ENCODE measurements at places on chromosomes 6 and 20.

DNA sequence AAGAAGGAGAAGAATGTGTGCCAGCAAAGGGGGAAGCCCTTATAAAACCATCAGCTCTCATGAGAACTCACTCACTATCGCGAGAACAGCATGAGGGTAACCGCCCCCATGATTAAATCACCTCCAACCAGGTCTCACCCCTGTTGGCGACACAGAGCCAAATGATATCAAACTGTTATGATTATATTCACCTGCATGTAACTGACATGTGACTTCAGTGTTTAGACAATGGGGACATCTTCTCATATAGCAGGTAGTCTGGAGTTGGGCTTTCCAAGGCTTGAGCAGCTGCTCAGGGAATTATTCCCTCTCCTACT is 115.2 kb downstream of the SASH1 start:
- DNase-seq = no peak

DNA sequence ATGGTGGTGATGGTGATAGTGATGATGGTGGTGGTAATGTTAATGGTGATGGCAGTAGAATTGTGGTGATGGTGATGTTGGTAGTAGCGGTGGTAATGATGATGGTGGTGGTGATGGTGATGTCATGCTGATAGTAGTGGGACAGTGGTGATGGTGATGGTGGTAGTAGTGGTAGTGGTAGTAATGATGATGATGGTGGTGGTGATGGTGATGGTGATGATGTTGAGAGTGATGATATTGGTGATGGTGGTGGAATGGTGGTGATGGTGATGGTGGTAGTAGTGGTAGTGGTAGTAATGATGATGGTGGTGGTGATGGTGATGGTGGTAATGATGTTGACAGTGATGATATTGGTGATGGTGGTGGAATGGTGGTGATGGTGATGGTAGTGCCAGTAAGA is 128.8 kb downstream of the LPA start:
- DNase-seq = no peak

DNA sequence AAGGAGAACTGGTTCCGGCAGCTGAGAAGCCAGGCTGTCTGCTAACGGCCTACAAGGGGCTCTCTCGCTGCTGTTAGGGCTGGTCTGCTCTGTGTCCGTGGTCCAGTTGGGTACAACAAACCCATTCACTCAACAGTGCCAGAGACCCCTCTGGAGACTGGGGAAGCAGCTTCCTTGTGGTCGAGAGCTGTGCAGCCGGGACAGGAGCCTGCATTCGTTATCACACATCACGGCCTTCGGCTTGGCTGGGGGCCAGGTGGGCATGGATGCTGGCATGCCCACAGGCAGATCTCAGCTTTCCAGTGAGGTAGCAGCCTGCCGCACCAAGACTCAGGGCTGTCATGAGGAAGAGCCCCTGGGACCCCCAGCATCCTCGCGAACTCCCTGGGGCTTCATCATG is 124.7 kb downstream of the PREX1 start:
- no peak for DNase-seq

GRCh38 chr6:11277275-11278206 is 45.1 kb upstream of the NEDD9 start:
- DNase-seq = peak; percentile 24

- DNase-seq = no peak
These were observed 8.0 kb downstream of the MMUT start for GRCh38 chr6:49454787-49455709.

DNA sequence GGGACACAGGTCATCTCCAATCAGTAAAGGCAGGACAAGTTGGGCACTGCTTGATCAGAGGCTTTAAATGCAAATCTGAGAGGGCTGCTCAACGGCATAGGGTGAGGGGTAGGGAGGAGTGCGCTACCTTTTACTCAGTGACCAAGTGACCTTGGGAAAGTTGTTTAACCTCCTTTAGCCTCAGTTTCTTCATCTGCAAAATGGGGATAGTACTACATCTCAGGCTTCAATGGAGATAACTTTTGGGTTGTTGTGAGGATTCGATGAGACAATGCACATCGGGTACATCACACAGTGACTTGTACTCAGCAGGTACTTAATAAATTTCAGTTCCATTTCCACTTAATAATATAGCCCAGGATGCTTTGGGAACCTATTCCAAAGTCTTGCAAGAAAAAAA is 22.6 kb downstream of the MDGA1 start:
- DNase-seq = no peak

DNA sequence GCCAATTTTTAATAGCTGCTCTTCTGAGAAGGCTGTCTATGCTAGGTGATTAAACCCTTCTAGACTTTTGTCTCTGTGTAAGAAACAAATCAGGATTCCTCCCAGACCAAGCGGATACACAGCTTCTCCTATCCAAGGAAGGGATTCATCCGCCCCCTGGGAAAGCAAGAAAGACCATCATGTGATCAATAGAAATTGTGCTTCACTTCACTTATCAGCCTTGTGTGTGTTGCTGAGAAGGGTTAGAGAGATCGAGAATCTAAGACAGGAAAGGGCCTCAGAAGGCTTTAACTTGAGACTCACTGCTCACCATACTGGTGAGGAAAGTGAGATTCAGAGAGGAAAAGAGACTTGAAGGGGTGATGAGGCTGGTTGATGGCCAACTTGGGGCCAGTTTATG is 1.5 kb downstream of the ABCC10 start:
- DNase-seq = no peak

DNA sequence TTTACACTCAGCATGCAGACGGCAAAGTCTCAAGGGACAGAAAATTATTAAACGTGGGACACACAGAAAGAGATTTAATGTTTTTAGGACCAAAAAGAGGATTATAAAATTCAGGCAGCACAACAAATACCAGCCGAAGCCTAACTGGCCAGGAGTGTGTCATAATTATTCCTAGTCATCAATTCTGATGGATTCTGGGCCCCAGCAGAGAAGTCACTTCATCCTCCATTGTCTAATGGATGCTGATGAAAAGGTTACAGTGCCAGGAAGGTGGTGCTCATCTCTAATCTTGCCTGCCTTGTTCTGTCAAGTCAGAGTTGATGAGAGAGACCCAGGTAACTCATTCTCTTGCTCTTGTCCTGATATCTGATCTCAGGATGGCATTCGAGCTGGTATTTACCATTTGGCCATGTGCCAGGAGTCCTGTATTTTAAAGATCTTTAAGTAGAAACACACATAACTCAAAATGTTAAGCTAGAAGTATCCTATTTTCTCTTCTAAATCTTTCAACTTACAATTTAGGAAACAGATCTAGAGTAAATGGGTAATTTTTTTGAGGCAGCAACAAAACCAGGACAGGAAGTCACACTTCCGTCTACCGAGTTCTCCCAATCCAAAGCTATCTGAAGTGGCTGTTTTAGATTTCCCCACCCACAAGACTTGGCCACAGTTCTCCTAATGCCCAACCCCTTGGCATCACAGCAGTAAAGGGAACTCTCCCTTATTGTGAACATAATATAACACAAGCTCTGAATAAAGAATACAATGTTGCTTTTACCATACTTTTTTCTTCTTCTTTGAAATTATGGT is 50.0 kb downstream of the ADAT2 start:
- DNase-seq = no peak

- no peak for DNase-seq
These were observed 4.6 kb downstream of the BRPF3 start for GRCh38 chr6:36200998-36201596.

DNA sequence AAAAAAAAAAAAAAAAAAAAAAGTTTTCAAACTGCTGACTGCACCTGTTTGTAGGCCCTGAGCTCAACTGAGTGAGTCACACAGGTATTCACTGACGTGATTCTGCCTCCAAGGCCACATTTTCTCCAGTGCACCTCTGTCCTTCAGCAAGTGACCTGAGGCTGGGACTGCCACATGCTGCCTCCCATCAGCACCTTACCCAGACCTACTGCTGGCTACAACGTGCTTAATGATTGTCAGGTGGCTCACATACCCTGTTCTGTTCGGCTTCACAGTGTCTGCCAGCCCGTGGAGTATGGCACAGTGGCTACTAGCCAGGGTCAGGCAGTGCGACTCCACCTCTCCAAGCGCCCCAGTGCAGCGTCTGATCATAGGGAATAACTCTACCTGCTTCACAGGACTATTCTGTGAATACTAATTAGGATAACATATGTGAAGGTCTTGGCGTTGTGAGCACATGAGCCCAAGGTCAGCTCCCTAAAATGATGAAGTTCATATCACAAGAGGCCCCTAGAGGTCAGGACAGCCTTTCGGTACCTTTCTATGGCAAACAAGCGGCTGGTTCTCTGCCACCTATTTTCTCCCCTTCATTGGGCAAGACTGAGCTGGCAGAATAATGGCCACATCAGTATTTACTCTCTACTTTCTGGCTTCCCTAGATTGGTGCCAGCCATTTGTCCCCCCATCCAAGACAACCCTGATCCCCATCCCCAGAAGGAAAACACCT is 28.1 kb downstream of the RIPOR3 start:
- no peak for DNase-seq

- no peak for DNase-seq
These were observed 111.1 kb upstream of the DST start for GRCh38 chr6:56753811-56754210.

DNA sequence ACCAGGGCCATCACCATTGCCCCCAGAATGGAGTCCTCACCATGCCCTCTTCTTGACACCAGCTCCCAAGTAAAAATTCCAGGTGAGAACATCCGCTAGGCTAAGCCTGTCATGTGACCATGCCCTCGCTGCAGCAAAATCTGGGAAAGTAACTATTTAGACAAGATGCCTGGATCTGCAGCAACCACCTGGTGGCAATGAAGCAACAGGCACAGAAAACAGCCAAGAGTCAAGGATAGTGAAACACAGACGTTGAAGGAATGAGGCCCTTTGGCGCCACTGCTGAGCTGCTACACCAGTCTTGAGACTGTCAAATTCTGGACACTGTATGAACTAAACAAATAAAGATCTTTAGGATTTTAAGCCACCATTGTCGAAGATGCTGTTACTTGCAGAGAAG is 30.1 kb upstream of the TGM6 start:
- no peak for DNase-seq

- peak; percentile 41 for DNase-seq
These were observed 735.6 kb downstream of the RFPL4B start for GRCh38 chr6:113082745-113083144.

DNA sequence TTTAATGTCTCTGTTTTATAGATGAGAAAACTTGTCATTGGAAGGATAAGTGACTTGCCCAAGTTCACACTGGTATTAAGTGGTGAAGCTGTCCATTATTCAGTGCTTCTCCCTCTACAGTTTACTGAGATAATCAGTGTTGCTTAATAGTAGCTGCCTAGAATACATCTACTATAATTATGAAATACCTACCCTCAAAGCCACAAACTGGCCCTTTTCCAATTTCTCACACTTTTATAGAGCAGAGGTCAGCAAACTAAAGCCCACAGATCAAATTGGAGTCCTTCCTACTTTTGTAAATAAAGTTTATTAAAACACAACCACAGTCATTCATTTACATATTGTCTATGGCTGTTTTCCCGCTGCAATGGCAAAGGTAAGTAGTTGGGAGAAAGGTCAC is 73.5 kb downstream of the EYS start:
- DNase-seq = no peak

GRCh38 chr20:49620364-49621240 is 52.7 kb upstream of the PTGIS start:
- no peak for DNase-seq

GRCh38 chr6:140140891-140141290 is 766.4 kb upstream of the CITED2 start:
- no peak for DNase-seq

DNA sequence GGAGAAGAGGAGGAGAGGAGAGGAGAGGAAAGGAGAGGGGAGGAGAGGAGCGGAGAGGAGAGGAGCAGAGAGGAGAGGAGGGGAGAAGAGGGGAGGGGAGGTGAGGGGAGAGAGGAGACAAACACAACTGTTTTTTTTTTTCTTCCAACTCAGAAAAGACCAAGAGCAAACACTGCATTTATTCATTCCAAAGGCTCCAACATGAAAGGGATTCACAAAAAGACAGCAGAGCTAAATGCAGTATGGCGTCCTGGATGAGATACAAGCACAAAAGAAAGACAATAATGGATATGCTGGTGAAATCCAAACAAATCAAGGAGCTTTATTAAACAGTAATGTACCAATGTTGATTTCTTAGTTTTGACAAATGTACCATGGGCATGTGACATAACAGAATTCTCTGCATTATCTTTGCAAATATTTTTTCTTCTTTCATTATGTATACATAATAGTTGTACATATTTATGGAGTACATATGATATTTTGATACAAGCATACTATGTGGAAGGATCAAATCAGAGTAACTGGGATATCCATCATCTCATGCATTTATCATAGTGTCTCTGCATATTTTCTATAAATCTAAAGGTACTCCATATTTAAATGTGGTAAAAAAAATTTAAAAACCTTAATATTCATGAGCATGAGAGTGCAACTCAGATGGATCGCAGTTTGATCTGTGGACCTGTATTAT is 204.6 kb downstream of the CBLN4 start:
- no peak for DNase-seq

DNA sequence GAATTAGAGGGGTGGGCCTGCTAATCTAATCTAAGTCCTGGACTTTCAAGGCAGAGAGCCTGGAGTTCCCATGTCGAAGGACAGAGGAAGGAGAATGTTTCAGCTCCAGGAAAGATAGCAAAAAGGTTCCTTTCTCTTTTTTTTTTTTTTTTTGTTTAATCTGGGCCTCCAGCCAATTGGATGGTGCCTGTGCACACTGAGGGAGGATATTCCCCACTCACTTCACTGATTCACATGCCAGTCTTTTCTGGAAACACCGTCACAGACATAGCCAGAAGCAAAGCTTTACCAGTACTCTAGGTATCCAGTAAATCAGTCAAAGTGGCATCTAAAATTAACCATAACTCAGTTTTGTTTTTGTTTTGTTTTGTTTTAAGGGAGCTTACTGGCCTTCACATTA is 721.1 kb downstream of the TENT5A start:
- peak; percentile 10 for DNase-seq

GRCh38 chr6:123742626-123743025 is 61.0 kb upstream of the NKAIN2 start:
- DNase-seq = no peak

DNA sequence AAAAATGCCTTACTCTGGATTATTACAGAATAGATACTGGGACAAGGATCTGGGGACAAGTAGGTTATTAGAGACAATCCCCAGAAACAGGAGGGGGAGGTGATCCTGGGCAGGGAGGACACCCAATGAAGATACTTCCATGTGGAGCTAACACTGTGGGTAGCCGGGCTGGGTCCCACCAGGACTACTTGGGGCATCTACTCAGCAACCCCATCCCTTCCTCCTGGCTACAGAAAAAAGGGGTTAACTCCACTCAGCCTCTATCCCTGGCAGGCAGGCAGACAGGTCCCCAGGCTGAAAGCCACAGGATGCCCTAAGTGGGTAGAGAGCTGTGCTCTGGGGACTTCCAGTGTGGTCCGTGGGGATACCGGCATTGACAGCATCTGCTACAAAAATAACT is 68.0 kb upstream of the NXT1 start:
- DNase-seq = no peak

- DNase-seq = no peak
These were observed 43.0 kb downstream of the NTSR1 start for GRCh38 chr20:62751551-62752150.

DNA sequence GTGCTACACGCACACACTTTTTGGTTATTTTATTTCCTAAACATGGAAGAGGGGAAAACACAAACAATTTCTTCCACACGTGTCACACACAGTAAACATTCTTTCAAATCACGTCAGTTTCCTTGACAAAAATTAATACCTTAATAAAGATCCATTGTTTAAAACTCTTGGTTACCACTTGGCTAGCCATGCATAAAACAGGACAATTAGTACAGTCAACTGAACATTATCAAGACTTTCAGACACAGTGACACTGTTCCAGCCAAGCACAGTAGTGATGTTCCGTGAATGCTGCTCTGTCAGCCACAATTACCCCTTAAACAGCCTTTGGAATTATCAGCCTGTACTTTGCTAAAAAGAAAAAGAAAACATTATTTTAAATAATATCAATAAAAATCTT is 50.8 kb downstream of the GMDS start:
- DNase-seq = no peak
